Breast epithelium (tissue), 4 donors: ENCODE measurements at places on chromosomes 6 and 20.

DNA sequence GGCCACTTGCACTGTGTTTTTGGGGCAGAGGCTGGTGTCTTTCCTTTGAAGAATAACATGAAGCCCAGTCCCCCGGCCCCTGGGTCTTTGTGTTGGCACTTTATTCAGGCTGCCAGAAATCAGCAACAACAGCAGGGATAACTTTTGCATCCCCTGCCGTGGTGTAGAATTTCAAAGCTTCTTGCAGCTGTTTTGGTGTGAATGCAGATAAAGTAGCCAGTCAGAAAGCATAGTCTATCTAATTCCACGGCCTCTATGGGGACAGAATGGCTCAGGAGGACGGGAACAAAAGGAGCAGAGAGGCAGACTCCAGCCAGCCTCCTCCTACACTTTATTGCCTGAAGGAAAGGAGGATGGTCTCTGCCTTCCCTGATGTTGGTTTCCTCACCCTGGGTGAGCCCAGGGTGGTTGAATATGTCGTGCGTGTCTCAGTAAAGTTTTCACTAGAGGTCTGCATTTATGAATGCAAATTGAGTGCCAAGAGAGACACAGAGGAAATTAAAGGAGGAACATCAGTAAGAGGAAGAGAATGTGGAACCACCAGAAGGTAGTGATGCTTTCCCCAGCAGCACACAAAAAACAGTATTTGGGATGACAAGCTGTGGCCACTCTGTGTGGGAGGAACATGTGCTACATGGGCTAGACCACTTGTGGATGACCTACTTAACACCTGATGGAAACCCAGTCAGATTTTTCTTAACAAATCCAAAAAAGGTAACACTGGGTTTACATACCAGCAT is 125.9 kb upstream of the TRAF3IP2 start:
- no peak overlapping the region for H3K4me3 ChIP-seq
- H3K4me1 ChIP-seq = no peaks in the 10 kb centered on the region
- H3K27ac ChIP-seq = no peak overlapping the region
- H3K36me3 ChIP-seq = no peaks in the 10 kb centered on the region
- H3K27me3 ChIP-seq = no peaks in the 10 kb centered on the region

DNA sequence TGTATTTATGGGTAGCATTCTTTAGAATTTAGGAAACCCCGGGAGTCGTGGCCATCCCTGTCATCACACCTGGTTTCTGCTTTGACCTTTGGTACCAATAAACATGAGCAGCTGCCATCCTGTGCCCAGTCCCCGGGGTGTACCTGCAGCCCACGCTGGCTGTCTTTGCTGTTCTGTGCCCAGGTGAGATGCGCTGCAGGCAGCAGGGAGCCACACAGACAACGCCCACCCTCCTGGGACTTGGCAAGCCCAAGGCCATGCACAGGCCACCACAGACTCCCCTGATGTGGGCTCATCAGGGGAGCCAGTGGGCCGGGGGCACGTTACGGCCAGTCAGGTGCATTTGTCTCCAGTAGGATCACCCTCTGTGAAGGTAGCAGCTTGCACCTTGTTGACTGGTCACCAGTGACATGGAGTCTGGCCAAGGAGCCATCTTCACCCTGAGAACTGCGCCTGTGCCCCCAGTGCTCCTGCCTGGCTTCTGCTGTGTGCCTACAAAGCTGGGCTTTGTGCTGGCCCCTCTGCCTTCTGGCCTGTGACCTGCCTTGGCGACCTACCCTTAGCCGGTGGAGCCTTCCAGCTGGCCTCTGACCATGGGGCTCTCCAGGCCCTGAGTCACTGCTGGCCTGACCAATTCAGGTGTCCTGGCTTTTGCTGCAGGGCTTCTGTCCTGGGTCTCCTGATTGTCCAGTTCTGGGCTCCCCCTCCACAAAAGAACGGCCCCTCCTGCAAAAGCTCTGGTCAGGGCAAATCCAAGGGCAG is 14.2 kb upstream of the UNC93A start:
- no peak for DNase-seq
- no peaks in the 10 kb centered on the region for H3K27me3 ChIP-seq
- H3K4me1 ChIP-seq = no peaks in the 10 kb centered on the region

DNA sequence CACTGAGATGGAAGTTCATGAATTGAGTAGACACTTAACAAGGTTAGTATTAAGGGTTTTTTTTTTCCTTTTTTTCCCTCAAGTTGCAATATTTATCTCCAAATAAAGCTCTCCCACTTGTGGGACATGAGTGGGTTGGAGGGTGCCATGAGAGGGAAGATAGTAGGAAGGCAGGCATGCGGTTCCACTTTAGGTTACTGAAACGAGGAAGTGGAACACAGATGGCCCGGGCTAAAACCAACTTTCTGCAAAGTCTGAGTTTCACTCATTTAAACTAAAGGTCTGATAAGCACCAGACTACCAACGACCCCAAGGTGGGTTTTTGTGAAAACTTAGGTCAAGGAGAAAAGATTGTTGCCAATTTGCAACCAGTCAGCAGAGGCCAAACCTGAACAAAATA is 42.2 kb downstream of the TBC1D7 start:
- H3K27me3 ChIP-seq = no peaks in the 10 kb centered on the region
- H3K36me3 ChIP-seq = no peaks in the 10 kb centered on the region

DNA sequence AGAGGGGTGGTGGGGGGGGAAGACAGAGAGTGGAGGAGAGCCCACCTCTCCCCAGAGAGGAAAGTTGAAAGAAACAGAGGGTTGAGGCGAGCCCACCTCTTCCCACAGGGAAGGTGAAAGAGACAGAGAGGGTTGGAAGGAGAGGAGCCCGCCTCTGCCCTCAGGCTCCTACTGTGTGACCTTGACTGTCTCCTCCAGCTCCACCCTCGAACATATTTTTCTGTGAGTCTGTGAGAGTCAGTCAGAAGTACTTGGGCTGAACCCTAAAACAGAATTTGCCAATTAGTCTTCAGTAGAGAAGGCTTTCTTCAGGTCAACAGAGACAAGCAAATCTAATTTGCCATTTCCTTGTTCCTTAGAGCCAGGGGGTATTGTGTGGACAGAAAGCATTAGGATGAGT is 153.7 kb upstream of the SNX9 start:
- H3K4me1 ChIP-seq = peaks cover 3% of the 10 kb centered on the region
- H3K27me3 ChIP-seq = no peaks in the 10 kb centered on the region
- peak overlapping the region; percentile 43 for H3K4me3 ChIP-seq
- H3K36me3 ChIP-seq = no peaks in the 10 kb centered on the region
- peak overlapping the region; percentile 87 for H3K27ac ChIP-seq
- no peak for DNase-seq
